H1 (cell line): ENCODE measurements at places on chromosomes 5 and 9.

DNA sequence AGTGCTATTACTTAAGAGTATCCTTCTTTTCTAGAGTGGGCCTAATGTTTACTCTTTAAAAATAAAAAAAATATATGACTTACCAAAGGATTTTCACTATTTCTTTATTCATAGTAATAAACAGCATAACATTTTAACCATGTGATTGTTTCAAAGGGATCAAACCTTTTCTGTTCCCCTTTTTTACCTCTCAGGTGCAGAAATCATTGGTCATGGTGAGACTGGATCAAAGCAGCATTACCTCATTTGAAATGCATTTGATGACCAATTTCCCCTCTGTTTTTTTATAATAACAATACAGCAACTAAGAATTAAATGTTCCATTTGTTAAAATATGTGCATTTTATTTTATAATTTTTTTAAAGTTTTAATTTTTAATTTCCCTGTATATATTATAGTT is 598.0 kb upstream of the RGMB start:
- DNase-seq = no peak

- DNase-seq = no peak
Observed at GRCh38 chr9:5510360-5510931, at the start of gene PDCD1LG2. Gene PDCD1LG2, plus strand, starts transcription at chr9:5510531. Its CDS starts 12,016 bp downstream, at chr9:5522547.

DNA sequence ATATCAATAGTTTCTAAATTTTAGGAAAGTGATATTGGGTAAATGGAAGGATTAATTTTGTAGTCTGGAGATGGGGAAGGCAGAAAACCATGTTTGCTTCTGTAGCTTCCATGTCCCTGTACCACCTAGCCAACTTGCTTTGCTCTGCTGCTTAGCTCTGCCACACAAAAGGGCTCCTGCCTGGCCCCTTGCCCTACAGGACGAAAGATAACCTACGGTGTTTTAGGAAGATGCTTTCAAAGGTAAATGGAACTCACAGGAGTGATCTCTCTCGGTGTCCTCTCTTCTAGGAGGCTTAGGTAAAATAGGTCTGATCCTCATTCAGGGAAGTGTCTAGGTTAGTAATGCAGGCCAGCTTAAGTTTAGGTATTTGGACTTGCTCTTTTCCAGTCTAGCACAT is 37.8 kb upstream of the DMXL1 start:
- DNase-seq = no peak

- DNase-seq = no peak
Observed at GRCh38 chr5:116699332-116699731, 124.7 kb upstream of the SEMA6A start.

DNA sequence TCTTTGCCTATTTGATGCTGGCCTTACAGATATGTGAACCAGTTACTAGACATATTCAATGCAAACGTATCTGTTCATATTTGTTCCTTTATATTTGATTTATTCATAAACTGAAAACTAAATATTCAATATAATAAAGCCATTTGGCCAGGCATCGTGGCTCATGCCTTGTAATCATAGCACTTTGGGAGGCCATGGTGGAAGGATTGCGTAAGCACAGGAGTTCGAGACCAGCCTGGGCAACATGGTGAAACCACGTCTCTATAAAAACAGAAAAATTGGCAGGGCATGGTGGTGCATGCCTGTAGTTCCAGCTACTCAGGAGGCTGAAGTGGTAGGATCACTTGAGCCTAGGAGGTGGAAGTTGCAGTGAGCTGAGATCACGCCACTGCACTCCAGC is 49.2 kb upstream of the CTNNAL1 start:
- DNase-seq = no peak
